ENCODE measurements at places on chromosomes 12 and 14. TPM values are rescaled to one million over a fixed set of nuclear protein-coding genes. Genes with fewer than 3 reads are reported as not detected.

Gene VPS33A
- total RNA-seq = 33.2 TPM

Gene FOXN4
- total RNA-seq = not detected

Gene MANSC1
- total RNA-seq = 1.5 TPM

DNA sequence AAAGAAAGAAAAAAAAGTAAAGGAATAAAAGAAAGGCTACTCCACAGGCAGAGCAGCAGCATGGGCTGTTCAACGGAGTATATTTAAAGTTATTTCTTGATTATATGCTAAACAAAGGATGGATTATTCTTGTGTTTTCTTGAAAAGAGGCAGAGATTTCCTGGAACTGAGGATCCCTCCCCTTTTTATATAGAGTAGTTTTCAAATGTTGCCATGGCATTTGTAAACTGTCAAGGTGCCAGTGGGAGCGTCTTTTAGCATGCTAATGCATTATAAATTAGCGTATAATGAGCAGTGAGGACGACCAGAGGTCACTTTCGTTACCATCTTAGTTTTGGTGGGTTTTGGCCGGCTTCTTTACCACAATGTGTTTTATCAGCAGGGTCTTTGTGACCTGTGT, 383.0 kb downstream of the PCNX1 start:
- no peak for DNase-seq

DNA sequence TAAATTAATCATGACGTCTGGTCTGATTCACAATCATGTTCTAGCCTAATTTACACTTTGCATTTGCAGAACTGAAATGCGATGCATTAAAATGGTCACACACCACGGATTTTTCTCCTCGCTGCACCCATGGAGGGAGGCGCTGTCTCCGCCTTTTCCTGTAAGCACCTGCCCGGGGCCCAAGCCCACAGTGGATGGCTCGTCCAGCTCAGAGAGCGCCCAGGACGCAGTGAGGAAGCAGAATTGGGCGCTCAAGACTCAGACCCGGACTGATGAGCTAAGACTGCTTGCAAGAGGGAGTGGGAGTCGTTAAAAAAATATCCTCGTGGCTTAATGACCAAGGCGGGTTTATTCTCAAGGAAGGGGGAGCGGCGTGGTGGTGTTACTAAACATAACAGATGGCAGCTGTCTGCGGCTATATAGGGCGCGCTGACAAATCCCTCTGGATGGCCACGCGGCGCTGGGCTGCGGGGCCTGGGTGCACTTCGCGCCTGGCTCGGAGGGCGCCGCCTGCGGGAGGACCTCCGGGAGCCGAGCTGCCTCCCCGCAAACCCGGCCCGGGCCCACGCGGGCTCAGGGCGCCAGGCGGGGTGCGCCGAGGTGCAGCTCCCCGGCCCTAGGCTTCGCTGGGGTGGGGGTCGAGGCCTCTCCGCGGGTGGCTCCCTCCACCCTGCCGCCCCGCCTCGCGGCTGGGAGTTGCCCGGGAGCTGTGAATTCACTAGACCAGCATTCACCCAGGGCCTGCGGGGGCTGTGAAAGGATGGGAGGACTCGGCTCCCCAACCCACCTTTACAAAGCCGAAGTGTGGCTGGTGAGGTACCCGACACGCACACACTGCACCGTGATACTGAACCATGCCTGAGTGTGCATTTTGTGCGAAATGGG, 78.7 kb downstream of the PPM1A start:
- peak; percentile 58 for DNase-seq

- DNase-seq = no peak
These were observed 110.8 kb upstream of the SRRM4 start for GRCh38 chr12:118870551-118870950.

DNA sequence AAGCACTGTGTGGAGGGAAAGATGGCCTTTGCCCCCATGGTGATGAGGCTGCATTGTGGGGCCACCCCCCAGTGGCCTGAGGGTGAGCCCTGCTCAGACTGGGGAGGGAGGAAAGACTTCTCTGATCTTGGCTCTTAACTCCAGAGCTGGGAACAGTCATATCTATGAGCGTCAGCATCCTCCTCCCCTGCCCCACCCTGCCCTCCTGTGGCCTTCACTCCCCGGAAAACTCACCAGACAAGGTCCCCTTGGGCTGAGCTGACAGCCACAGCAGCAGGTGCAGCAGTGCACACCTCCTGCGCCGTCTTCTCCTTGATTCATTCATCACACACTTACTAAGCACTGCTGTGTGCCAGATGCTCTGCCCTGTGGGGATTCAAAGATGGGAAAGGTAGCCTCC, 98.8 kb downstream of the B4GALNT3 start:
- no peak for DNase-seq

DNA sequence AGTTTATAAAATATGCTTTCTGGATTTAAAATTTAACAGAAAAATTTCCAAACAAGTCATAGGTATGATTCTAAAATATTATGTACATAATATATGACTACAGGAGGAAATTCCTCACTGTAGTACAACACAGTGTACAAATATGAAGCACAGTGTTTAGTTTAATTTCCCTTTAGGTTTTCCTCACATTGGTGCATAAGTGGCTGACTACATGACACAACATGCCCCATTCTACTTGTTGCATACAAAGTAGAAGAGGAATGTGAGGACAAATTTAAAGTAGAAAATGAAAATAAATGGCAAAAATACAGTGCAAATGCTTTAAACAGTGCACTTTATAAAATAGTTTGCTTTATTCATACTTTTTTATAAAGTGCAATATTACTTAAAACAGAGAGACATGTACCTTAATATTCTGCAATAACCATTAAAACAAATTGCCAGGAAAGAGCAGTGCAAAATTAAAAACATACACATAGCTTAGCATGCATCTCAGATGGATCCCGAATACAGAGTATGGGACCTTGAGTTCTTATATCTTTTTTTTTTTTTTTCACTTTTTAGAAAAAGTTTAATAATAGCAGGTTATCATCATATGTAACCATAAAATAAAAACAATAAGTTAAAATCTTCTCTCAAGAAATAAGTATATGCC, 54.8 kb upstream of the TTC7B start:
- DNase-seq = no peak

GRCh38 chr14:49594347-49595091, 4.2 kb upstream of the LRR1 start:
- no peak for DNase-seq

- DNase-seq = no peak
These were observed 22.3 kb downstream of the ZNF268 start for GRCh38 chr12:133203344-133204263.

- no peak for DNase-seq
These were observed 126.2 kb downstream of the RFLNA start for GRCh38 chr12:124420996-124421674.
